ENCODE measurements at places on chromosomes 2 and 18. TPM values are rescaled to one million over a fixed set of nuclear protein-coding genes. Genes with fewer than 3 reads are reported as not detected.

DNA sequence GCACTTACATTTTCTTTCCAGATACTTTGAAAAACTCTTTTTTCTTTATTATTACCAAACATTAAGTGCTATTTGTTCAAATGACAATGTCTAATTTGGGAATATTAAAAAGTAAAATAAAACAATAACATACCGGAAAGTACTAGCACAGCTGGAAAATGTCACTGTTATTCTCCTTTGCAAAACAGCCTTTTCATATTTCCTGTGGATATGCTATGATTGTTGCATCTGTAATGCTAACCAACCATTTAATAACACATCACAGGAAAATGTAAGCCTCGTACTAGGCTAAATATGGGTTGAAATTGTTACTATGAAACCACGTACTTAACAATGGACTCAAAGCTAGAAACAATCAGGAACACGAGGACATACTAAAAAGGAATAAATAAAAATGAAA lies 298.1 kb downstream of the CBLN2 start:
- DNase-seq = no peak
- no peak overlapping the region for H3K4me3 ChIP-seq
- H3K27ac ChIP-seq = no peak overlapping the region
- peaks cover 8% of the 10 kb centered on the region for H3K36me3 ChIP-seq
- no peaks in the 10 kb centered on the region for H3K4me1 ChIP-seq
- no peaks in the 10 kb centered on the region for H3K27me3 ChIP-seq

- no peak for DNase-seq
- H3K27me3 ChIP-seq = no peaks in the 10 kb centered on the region
- H3K36me3 ChIP-seq = no peaks in the 10 kb centered on the region
- H3K27ac ChIP-seq = no peak overlapping the region
- H3K4me3 ChIP-seq = no peak overlapping the region
Measured at GRCh38 chr2:99512181-99512591, 22.4 kb upstream of the REV1 start.

The SERPINB7 gene
- not detected for total RNA-seq

GRCh38 chr2:235283246-235283645 lies 210.6 kb upstream of the AGAP1 start:
- peaks cover 3% of the 10 kb centered on the region for H3K27me3 ChIP-seq
- no peaks in the 10 kb centered on the region for H3K36me3 ChIP-seq
- H3K27ac ChIP-seq = no peak overlapping the region
- H3K4me3 ChIP-seq = no peak overlapping the region
- H3K4me1 ChIP-seq = no peaks in the 10 kb centered on the region
- no peak for DNase-seq

DNA sequence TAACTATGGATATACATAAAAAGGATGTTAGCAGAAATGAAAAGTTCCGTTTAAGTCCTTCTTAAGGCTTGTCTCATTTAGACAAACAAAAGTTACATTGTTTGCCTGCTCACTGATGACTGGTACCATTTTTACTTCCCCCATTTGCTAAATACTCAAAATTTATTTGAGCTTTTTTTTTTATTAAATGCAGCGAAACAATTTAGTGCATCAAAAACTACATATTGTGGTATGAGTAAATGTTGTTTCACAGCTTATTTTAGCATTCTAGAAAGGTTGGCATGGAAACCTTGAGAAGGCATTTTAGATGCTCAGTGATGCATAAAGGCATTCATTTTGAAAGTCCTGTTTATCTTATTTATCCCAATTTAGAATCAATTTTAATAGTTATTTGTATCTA lies 100.0 kb downstream of the MAP2 start:
- no peak overlapping the region for H3K4me3 ChIP-seq
- H3K27ac ChIP-seq = no peak overlapping the region
- peaks cover 22% of the 10 kb centered on the region for H3K4me1 ChIP-seq
- H3K27me3 ChIP-seq = peaks cover 84% of the 10 kb centered on the region
- peaks cover 3% of the 10 kb centered on the region for H3K36me3 ChIP-seq
- DNase-seq = no peak

GRCh38 chr2:150034665-150035064 lies 447.1 kb upstream of the MMADHC start:
- H3K4me3 ChIP-seq = no peak overlapping the region
- no peaks in the 10 kb centered on the region for H3K36me3 ChIP-seq
- H3K27me3 ChIP-seq = no peaks in the 10 kb centered on the region
- H3K4me1 ChIP-seq = peaks cover 5% of the 10 kb centered on the region

The STK25 gene
- 222 TPM for total RNA-seq

- H3K4me1 ChIP-seq = peaks cover 6% of the 10 kb centered on the region
- H3K27ac ChIP-seq = no peak within 1 kb of the TSS
- H3K27me3 ChIP-seq = peaks cover 19% of the 10 kb centered on the region
- DNase-seq = peak; percentile 82
Measured at GRCh38 chr2:5691985-5692529, at the start of gene SOX11. Gene SOX11 (plus strand): TSS chr2:5692384. CDS start chr2:5692722, 338 bp downstream.

DNA sequence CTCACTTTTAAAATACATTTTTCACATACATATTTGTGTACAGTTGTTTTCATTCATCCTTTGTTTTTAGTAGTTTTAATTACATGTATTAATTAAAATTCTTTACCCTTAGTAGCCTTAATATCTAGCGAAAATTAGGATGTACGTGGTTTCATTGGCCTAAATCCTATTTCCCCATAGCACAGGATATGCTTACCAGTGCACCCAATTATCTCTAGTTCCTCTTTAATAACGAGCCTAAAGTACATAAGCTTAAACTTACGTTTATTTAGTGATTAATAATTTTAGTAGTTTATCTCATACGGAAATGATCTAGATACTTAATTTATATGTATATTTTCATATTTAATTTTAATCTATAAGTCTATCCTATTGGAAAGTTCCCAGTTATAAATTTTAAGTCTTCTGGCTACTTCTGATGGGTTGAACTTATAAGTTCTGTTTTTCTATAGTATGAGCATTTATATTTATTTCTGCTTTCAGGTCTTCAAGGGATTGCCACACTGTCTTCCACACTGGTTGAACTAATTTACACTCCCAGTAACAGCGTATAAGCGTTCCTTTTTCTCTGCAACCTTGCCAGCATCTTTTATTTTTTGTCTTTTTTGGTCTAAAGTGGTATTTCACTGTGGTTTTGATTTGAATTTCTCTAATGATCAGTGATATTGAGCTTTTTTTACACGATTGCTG lies 21.4 kb upstream of the RUFY4 start:
- peaks cover 3% of the 10 kb centered on the region for H3K27me3 ChIP-seq
- H3K27ac ChIP-seq = no peak overlapping the region
- DNase-seq = no peak
- H3K4me3 ChIP-seq = no peak overlapping the region
- H3K4me1 ChIP-seq = no peaks in the 10 kb centered on the region

The UGT1A8 gene
- total RNA-seq = not detected

The CRACDL gene
- total RNA-seq = 0.72 TPM
